ENCODE measurements at places on chromosomes 3 and 15. TPM values are rescaled to one million over a fixed set of nuclear protein-coding genes. Genes with fewer than 3 reads are reported as not detected.

FRMD4B gene
- 9.4 TPM for polyA plus RNA-seq

STX19 gene
- 0.95 TPM for polyA plus RNA-seq

APOD gene
- not detected for polyA plus RNA-seq

GOLGA6D gene
- not detected for polyA plus RNA-seq

NTRK3 gene
- not detected for polyA plus RNA-seq

LAMB2 gene
- not detected for polyA plus RNA-seq

PLAAT1 gene
- polyA plus RNA-seq: not detected

WDR93 gene
- polyA plus RNA-seq: not detected

PRICKLE2 gene
- not detected for polyA plus RNA-seq

SNUPN gene
- 28.0 TPM for polyA plus RNA-seq

MTMR10 gene
- polyA plus RNA-seq: 6.1 TPM

GOLGA6C gene
- polyA plus RNA-seq: not detected

CASR gene
- 0.16 TPM for polyA plus RNA-seq

SLC22A14 gene
- polyA plus RNA-seq: not detected

C3orf33 gene
- polyA plus RNA-seq: 5.0 TPM

SAMMSON gene
- polyA plus RNA-seq: not detected

ENTPD3 gene
- not detected for polyA plus RNA-seq

SLC2A2 gene
- polyA plus RNA-seq: not detected

CD200R1 gene
- polyA plus RNA-seq: 5.1 TPM

BCL2A1 gene
- 24.5 TPM for polyA plus RNA-seq

CCDC9B gene
- not detected for polyA plus RNA-seq

CLDN18 gene
- polyA plus RNA-seq: not detected

IL20RB gene
- polyA plus RNA-seq: 0.61 TPM

DNAJA4 gene
- polyA plus RNA-seq: 11.6 TPM

STRA6 gene
- polyA plus RNA-seq: not detected

PP2D1 gene
- polyA plus RNA-seq: 1.2 TPM

TMEM207 gene
- not detected for polyA plus RNA-seq

SLC6A11 gene
- polyA plus RNA-seq: not detected

RHO gene
- not detected for polyA plus RNA-seq

RTP1 gene
- not detected for polyA plus RNA-seq

OXSR1 gene
- polyA plus RNA-seq: 12.6 TPM

PIGB gene
- 17.8 TPM for polyA plus RNA-seq

PSTPIP1 gene
- 41.3 TPM for polyA plus RNA-seq

TRIM42 gene
- polyA plus RNA-seq: not detected

SEMA6D gene
- polyA plus RNA-seq: not detected

ITIH1 gene
- polyA plus RNA-seq: not detected

ARPIN gene
- not detected for polyA plus RNA-seq

HCN4 gene
- not detected for polyA plus RNA-seq

ZNF35 gene
- 1.2 TPM for polyA plus RNA-seq

ANKRD63 gene
- not detected for polyA plus RNA-seq

GLDN gene
- polyA plus RNA-seq: not detected

CD276 gene
- not detected for polyA plus RNA-seq

TNFAIP8L3 gene
- polyA plus RNA-seq: not detected

CYP1A1 gene
- polyA plus RNA-seq: not detected

DNAH12 gene
- not detected for polyA plus RNA-seq

SERINC4 gene
- 1.2 TPM for polyA plus RNA-seq

GOLGA8F gene
- not detected for polyA plus RNA-seq

GRAMD1C gene
- polyA plus RNA-seq: 0.20 TPM

CYP1A2 gene
- polyA plus RNA-seq: not detected

ISL2 gene
- polyA plus RNA-seq: not detected

CACNA2D3 gene
- polyA plus RNA-seq: not detected

WNT7A gene
- 0.34 TPM for polyA plus RNA-seq

RPSA gene
- 992 TPM for polyA plus RNA-seq

Data from CD4-positive, CD25-positive, alpha-beta regulatory T cell (primary cell).